Kasumi-1 (cell line): ENCODE measurements at places on chromosomes 6 and 20.

- DNase-seq: no peak
Measured at GRCh38 chr20:45538209-45538799, 978 bp downstream of the WFDC6 start.

DNA sequence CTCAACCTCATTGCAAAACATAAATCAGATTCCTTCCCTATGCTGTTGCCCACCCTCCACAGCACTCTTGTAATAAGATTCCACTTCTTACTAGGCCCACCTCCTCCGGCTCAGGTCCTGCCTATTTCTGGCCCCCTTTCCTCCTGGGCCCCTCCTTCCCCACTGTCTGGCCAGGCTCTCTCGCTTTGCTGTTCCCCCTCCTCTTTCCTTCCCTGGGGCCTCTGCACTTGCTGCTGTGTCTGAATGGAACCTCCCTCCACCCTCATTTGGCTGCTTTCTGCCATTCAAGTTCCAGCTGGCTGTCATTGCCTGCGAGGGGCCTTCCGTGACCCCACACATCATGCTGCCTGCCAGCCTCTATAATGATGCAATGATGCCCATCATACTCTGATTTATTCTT lies 38.9 kb downstream of the ARHGAP40 start:
- DNase-seq: no peak

DNA sequence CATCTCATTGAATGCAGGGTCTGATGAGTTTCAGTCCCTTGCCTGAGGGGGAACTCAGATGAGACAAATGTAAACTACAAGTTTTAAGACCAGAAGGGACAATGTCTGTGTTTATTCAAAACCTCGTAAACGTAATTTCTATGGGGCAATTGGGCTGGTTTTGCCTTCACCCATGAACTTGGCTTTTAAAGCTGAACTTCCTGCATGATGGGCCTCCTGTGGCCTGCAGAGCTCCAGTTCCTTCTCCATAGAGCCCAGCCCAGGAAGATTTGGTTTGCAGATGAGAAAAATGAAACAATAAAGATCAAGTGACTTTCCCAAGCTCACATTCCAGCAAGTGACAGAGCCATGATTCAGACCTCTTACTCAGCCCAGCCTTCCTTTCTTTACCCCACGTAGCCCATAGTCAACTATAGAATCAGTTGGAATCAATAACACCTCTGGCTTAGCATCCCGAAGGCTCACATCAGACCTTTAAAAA lies 612.3 kb downstream of the UTRN start:
- DNase-seq: no peak

DNA sequence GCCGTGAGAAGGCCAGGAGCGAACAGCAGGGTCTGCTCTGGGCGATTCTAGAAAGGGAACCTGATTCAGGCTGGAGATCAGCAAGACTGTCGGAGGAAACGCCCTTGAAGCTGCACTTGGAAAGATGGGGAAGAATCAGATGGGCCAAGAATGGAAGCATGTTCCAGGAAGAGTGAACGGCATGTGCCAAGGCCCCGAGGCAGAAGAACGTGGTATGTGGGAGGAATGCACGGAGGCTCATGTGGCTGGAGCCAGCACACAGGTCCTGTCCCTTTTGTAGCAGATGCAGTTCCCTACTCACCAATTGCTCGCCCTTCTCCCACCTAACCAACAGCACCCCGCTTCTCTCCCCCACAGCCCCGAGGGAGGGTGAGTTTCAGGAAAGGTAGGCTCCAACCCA lies 180.6 kb downstream of the TFAP2C start:
- DNase-seq: no peak

GRCh38 chr6:53654745-53655240 lies 10.8 kb downstream of the KLHL31 start:
- DNase-seq: no peak

GRCh38 chr6:34644716-34645115 lies 51.9 kb downstream of the ILRUN start:
- no peak for DNase-seq

DNA sequence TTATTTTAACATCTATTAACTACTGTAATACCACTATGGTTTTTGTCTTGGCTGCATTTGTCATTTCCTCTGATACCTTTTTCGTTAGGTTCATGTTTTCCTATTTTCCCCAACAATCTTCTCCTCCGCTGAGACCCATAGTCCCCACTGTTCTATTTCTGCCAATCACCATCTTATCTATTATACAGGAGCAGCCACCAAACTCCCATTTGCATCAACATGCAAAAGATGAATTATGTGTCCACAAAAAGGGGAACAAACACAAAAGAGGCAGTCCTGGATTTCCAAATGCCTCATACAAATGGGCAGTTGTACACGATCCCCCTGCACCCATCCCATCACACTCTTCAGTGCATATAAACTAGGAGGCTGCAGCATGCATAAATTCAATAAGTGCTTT lies 121.7 kb upstream of the MYLIP start:
- DNase-seq: no peak

DNA sequence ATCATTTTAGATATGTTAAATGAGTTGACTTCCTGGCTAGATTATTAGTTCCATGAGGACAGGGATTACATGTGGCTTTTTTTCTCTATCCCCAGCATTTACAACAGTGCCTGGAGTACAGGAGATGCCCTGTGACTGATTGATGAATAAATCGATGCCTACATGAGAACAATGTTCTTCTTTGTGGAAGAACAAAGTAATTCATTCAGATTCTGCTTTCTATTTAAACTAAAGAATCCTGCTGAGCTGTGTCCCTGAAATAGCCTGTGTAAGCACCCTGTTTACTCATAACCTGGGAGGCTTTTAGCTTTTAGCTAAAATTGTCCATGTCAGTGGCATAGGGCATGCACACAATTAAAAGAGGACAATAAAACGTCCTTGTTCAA lies 125.1 kb upstream of the BTBD3 start:
- no peak for DNase-seq

DNA sequence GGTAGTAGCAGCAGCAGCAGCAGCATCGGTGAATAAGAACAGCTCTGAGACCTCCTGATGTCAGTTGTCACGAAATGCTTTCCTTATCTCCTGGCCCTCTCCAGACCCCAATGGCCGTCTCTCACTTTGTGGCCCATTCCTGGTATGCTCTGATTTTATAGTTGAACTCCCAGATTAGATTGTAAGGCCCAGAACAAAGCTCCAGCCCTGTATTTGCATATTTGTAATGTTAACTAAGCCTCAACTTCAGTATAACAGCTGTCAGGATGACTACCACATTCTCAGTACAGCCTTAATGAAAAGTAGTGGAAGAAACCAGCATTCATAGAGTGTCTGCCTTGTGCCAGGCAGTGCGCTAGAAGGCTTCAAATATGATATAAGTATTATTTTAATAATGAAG lies 180.9 kb downstream of the SASH1 start:
- DNase-seq: no peak

DNA sequence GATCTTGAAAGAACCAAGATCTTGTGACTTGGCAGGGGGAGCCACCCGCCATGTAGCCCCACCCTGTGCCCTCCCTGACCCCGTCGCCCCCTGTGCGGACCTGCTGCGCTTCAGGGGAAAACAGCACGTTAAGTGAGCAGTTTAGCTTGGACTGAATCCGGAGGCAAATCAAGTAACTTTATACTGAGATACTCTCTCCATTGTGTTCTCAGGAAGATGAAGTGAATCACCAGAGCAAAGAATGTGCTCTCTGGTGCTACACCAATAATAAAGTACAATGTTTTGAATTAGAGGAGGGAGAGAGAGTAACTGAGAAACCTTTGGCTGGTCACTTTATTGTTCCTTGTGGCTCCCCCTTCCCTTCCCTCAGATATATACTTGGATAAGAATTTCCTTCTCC lies 83.4 kb downstream of the TXNDC5 start:
- DNase-seq: no peak

- DNase-seq: no peak
Measured at GRCh38 chr20:11296951-11297350, 620.7 kb upstream of the BTBD3 start.

- DNase-seq: peak; percentile 88
Measured at GRCh38 chr6:14337152-14337551, 219.6 kb downstream of the CD83 start.

- no peak for DNase-seq
Measured at GRCh38 chr6:20318851-20319387, 82.8 kb upstream of the E2F3 start.

GRCh38 chr6:15657290-15657689 lies 5.5 kb downstream of the DTNBP1 start:
- no peak for DNase-seq
